ENCODE measurements at places on chromosomes 6 and 20.

DNA sequence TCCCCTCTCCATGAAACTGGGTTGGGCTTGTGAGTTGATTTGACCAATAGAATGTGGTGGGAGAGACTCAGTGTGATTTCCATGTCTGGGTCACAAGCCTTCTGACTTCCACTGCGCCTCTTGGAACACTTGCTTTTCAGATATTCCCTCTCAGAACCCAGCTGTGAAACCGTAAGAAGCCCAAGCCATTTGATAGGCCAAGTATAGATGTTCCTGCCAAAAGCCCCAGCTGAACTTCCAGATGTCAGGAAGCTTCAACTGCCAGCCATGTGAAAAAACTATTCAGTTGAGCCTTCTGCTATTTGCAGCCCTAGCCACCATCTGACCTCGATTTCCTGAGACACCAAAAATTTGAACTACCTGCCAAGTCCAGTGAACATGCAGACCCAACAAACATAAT lies 387.8 kb upstream of the GJE1 start:
- no peak for DNase-seq

GRCh38 chr6:27096834-27097511 lies 150.5 kb upstream of the PRSS16 start:
- peak; percentile 59 for DNase-seq

- no peak for DNase-seq
These were observed 878.5 kb upstream of the MAP3K7 start for GRCh38 chr6:91465393-91465792.

GRCh38 chr6:138182939-138183789 lies 21.4 kb downstream of the ARFGEF3 start:
- DNase-seq, result no peak

DNA sequence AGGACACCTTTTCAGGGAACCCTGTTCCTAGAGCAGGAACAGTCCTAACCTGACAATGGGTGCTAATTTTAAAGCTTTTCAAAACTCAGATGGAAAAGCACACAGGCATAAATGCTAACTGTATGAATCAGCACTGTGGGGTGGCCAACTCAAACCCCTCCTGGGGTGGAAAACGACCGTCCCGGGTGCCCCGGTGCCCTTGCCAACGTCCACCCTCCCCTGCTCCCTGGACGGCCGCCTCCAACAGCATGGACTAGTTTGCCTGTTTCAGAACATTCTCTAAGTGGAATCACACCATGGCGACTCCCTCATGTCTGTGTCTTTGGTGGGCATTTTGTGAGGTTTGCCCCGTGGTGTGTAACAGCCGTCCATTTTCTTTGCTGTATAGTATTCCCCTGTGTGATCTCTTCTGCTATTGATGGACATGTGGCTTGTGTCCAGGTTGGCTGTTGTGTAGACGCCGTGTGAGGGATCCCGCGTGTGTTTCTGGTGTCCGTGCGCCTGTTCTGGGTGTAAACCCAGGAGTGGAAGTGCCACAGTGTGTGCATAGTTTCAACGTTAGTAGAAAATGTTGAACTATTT lies 5.8 kb downstream of the COL20A1 start:
- no peak for DNase-seq

DNA sequence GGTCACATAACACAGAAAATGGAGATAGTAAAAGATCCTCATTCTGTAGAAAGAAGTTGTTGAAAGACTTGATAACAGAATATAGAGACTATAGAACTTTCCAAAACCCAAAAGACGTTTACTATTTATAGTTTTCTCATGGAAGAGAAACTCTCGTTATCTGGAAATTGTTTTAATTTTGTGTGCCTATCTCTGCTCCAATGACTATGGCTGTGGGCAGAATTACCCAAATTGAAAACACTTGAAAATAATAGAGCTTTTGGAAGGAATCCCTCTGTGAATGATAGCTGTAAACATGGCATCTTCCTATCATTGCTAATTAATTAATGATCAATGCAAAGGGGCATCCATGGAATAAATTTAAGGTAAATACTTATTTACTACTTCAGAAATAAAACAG lies at the start of gene DEFB114:
Gene DEFB114 (minus strand): TSS at position 101 of the 400 bp plus-strand sequence. CDS start 59 bp downstream, at position 42.
- DNase-seq, result no peak

GRCh38 chr6:155212616-155213380 lies 51.0 kb upstream of the CLDN20 start:
- no peak for DNase-seq

- DNase-seq, result no peak
These were observed 29.2 kb downstream of the OSBPL2 start for GRCh38 chr20:62267543-62267942.

DNA sequence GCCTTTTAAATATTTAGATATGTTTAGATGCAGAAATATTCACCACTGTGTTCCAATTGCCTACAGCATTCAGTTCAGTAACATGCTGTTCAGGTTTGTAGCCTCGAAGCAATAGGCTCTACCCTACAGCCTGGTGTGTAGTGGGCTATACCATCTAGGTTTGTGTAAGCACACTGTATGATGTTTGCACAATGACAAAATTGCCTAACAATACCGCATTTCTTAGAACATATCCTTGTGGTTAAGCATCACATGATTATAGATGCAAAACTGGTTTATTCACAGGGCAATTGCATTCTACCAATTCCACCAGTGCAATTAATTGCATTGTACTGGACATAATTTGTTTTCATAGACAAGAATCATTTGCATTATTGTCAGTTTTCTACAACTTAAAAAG lies 7.9 kb upstream of the SLC22A16 start:
- DNase-seq, result peak; percentile 13

DNA sequence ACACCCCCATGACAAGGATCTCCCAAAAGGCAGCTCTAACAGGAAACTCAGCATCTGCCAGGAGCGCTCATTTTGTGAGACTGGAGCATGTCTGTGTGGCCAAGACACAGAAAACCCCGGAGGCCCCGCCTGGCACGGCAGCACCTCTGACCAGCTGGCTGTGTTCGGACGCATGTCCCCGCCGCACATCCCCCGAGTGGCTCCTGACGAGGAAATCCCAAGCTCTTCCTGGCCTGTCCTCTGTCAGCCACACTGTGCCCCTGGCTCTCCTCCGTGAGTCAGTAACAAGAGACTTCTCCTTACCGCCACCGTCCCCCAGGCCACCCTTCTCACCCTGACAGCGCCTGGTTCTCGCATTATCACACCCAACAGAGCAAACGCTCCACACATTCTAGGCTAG lies 14.4 kb downstream of the SLC2A4RG start:
- peak; percentile 11 for DNase-seq

- peak; percentile 67 for DNase-seq
These were observed 109.0 kb downstream of the RIN2 start for GRCh38 chr20:19867074-19867473.

DNA sequence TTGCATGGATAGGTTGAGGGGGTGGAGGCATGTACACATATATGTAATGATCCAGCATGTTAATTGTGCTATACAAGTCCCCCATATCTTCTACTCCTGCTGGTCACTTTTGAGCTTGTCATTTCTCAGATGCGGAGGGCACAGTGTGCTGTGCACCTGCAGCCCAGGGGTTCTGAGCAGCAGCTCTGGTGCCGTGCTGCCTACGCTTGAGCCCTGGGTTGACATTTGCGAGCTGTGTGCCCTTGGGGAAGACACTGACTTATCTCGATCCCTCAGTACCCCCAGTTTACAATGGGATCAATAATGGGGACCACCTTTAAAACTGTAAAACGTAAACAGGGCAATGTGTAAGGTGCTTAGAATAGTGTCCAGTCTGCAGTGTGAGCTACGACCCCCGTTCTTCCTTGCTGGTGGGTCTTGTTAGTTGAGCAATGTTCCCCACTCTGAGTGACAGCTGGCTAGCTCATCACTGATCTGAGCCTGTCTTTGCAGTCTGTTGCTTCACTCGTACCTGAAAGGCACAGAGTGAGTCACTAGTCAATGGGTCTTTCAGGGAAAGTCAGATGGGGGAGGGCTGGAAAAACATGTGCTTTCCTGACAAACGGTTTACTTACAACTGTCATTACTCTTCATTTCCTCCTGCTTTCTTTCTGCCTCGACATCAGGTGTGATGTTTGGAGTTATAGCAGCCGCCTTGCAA lies 91.7 kb downstream of the SLC2A10 start:
- no peak for DNase-seq

DNA sequence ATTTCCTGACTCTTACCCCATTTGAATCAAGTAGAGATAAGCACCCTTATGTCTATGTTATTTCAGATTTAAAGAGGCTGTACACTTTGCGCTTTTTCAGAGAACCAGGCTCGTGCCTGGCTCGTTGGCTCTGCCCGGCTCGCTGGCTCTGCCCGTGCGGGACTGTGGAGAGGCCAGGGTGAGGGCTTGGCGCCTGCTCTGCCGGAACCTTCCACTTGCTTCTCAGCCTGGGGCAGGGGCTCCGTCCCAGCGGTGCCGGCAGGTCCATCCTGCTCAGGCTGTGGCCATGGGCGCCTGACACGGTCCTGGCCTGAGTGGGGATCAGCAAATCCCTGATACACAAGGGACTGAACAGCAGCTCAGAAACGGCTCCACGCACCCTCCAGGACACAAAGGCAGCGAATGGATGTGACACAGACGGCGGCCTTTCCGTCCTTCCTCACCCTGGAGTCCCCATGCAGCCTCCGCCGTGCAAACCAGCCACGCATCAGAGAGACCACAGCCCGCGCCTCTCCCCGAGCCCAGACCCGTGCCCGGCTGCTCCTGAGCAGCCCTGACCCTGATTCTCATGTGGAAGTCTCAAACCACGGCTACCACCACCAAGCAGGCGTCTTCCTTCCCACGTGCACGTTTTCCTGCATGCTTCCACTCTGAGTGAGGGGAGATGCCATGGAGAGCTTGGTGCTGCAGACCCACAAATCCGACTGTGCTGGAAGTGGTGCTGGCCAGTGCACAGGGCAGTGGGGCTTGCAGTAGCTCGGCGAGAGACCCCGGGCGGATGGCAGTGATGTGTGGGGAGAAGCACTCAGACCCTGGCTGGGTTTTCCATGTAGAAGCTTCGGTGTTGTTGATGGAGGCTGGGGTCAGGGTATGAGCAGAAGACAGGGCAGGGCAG lies 233.9 kb downstream of the ERMARD start:
- no peak for DNase-seq

- DNase-seq, result no peak
These were observed 55.0 kb downstream of the PPP1R3G start for GRCh38 chr6:5139828-5140771.

- DNase-seq, result no peak
These were observed 48.7 kb downstream of the SLC35F1 start for GRCh38 chr6:117955684-117956256.

DNA sequence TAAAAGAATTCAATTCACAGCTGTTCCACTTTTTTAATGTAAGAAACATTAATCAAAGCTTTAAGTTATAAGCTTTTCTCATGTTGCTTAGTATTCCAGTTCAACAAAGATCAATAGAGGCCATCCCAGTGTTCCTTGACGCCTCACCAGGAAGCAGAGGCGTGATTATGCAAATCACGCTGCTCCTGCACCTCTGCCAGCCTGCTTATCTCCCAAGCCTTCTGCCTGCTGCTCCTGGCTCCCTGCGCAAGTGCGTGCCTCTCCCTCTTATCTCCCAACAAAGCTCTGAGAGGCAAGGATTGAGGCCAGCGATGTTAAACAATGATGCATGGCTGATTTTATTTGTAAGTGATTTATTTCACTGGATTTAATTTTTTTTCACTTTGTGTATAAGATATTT lies 42.8 kb downstream of the INSM1 start:
- DNase-seq, result peak; percentile 3

DNA sequence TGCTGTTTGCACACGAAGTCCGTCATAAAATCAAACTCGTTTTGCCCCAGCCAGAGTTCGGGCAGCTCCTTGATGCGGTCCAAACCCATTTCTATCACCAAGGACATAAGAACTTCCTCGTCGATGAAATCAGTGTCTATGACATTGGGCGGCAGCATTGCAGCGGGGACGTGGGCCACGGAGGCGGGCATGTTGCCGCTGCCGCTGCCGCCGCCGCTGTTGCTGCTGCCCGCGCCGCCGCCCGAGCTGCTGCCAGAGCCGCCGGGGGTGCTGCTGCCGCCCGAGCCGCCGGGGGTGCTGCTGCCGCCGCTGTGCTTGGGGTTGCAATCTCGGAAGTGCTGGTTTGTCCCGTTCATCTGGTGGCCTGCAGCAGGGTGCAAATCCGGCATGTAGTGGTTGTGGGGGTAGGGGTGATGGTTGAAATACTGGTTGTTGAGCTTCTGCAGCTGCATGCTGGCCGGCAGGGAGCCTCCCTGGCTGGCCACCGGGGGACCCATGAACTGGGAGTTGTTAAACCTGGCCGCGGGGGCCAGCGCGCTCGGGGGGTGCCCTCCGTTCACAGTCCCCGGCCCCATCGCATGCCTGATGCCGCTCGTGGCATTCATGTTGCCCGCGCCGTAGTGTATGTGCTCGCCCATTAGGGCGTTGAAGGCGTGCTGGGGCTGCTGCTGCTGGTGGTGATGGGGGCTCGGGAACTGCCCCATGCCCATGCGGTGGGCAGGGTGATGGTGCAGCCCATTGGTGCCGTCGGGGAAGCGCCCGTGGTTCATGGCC lies 1.1 kb downstream of the CITED2 start:
- DNase-seq, result peak; percentile 55

DNA sequence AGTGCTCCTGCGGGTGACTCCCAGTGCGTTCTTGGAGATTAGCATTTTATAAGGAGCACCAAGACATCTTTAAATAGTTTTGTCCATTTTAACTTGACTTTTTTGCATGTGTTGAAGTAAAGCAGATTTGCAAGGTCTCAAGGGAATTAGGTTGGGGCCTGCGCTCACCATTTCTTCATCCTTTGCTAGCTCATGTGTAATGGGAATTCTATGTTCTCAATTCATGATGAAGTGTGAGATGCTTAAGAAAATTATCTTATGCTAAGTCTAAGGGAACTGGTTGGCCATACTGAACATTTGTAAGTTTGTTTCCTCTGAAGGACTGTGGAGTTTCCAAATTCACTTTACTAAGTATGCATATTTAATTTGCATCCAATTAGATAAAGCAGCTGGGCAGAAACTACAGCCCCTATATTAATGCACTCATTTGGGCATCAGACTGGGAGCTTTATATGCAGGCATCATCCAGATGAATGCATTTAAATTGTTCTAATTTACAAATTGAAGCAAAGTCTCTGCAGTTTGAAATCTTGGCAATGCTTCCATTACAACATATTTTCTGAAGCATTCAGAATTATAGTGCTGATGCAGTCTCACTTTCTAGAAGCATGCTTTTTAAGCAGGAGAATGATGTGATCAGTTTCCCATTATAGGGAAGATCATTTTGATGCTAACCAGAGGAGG lies 108.3 kb upstream of the AKAP12 start:
- DNase-seq, result no peak
